ENCODE measurements at places on chromosomes 16 and 17.

- H3K36me3 ChIP-seq, result no peaks in the 10 kb centered on the region
- H3K4me3 ChIP-seq, result no peak overlapping the region
Observed at GRCh38 chr16:84788920-84789391, 30.8 kb upstream of the CRISPLD2 start.

- no peaks in the 10 kb centered on the region for H3K27me3 ChIP-seq
- DNase-seq, result no peak
- H3K4me1 ChIP-seq, result no peaks in the 10 kb centered on the region
- no peak overlapping the region for H3K27ac ChIP-seq
- no peaks in the 10 kb centered on the region for H3K36me3 ChIP-seq
- H3K4me3 ChIP-seq, result no peak overlapping the region
Observed at GRCh38 chr17:32102646-32103186, 39.6 kb upstream of the RHOT1 start.

DNA sequence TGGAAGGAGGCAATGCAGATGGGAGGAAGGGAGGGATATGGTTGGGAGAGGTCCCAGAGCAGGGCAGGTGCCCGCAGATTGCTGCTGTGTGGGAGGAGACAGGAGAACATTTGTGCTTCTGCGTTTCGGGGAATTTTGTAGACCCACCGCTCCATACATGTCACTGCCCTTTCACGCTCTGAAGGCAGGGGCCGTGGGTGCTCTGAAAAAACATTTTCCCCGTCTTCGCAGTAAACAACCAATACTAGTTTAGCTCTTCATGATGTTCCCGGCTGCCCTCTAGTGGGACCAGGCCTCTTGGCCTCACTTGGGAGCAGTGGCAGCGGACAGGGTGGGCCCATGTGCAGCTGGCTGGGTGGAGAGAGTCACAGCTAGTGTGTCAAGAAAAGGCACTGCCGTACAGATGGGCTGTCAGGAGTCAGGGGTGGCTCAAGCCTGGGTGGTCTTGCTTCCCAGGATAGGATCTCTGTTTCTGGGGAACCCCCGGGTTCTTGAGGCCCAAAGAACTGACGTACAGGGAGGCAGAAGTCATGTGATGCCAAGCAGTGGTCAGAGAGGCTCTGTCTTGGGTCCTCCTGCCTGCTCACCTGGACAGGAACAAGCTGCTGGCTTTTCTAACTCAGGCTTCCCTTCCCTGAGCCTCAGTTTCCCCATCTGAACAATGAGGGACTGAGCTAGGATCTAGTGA, 46.5 kb upstream of the CPNE2 start:
- no peak overlapping the region for H3K4me3 ChIP-seq
- H3K27ac ChIP-seq, result no peak overlapping the region
- no peak for DNase-seq
- peaks cover 8% of the 10 kb centered on the region for H3K36me3 ChIP-seq
- no peaks in the 10 kb centered on the region for H3K27me3 ChIP-seq

- no peak overlapping the region for H3K27ac ChIP-seq
- no peaks in the 10 kb centered on the region for H3K36me3 ChIP-seq
- no peak overlapping the region for H3K4me3 ChIP-seq
- no peak for DNase-seq
Observed at GRCh38 chr16:13148836-13149235, 247.4 kb downstream of the SHISA9 start.

GRCh38 chr16:80720804-80721371, 83.5 kb downstream of the CDYL2 start:
- H3K36me3 ChIP-seq, result no peaks in the 10 kb centered on the region
- DNase-seq, result no peak
- H3K4me3 ChIP-seq, result no peak overlapping the region
- H3K27ac ChIP-seq, result no peak overlapping the region
- H3K4me1 ChIP-seq, result no peaks in the 10 kb centered on the region

- no peak overlapping the region for H3K27ac ChIP-seq
- H3K4me1 ChIP-seq, result no peaks in the 10 kb centered on the region
- DNase-seq, result no peak
- H3K4me3 ChIP-seq, result no peak overlapping the region
- no peaks in the 10 kb centered on the region for H3K36me3 ChIP-seq
Observed at GRCh38 chr16:31052114-31052513, 18.8 kb downstream of the STX4 start.

GRCh38 chr17:12024327-12024726, 3.6 kb downstream of the MAP2K4 start:
- H3K27me3 ChIP-seq, result no peaks in the 10 kb centered on the region
- no peaks in the 10 kb centered on the region for H3K36me3 ChIP-seq
- no peak overlapping the region for H3K27ac ChIP-seq
- no peak overlapping the region for H3K4me3 ChIP-seq
- H3K4me1 ChIP-seq, result peaks cover 27% of the 10 kb centered on the region

- H3K4me1 ChIP-seq, result no peaks in the 10 kb centered on the region
- H3K4me3 ChIP-seq, result no peak overlapping the region
- DNase-seq, result no peak
Observed at GRCh38 chr17:44087319-44087718, 16.8 kb downstream of the G6PC3 start.

DNA sequence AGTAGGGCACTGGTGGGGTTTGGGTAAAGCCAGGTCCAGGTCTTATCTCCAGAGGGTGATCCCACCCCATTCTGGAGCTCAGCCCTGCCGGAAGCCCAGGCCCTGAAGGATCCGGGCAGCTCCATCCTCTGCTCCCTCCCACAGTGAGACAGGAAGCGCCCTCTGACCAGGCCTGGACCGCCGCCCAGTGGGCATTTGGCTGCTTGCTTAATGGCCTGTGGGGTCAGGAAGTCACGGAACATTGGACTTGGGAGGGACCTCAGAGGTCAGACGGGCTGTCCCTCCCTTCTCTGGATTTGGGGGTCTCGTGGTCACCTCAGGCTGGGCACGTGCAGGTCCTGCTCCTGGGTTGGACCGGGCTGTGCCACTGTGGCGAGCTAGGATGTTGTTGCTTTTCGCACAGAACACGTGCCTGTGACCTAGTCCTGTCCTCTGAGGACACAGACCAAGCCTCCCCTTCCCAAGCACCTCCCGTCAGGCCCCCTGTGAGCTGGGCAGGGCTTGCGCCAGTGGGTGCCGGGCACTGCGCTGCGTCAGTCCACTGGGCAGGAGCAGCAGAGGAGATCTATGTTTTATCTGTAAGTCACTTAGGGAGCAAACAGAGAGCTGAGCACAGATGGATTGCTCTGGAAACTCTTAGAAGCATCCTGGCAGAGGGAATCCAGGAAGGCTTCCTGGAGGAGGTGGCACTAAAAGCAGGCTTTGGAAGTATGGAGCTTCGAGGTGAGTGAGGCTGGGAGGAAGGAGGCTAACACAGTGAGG, 49.4 kb upstream of the GSE1 start:
- peak; percentile 91 for DNase-seq
- H3K27me3 ChIP-seq, result no peaks in the 10 kb centered on the region
- no peaks in the 10 kb centered on the region for H3K36me3 ChIP-seq

DNA sequence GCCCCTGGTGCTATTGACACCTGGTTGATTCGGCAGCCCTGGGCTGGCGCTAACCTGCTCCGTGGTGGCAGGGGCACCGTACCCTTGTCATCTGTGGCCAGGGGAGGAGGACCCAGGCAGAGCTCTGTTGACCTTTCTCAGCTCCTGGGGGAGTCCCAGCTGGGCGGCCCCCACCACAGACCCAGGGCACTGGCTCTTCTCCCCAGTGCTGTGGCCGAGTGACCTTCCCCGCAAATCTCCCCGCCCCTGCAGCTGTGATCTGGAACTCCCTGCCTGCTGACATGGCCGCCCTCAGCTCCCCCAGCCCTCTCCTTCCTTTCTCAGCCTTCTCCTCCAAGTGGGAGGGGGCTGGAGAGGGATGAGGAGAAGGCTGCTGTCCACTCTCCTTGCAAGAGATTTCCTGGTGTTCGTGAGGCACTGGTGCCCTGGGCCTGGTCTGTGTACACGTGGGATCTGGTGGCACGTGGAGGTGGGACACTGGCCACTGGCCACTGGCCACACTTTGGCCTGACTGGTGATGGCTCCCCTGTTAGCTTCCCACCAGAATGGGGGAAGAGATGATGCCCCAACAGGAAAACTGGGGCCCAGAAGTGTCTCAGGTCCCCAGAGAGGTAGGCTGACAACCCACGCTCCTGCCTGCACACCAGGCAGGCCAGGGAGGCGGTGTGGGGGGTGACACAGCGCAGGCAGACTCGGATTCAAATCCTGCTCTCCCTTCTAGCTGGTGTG, 8.2 kb downstream of the FMNL1 start:
- no peaks in the 10 kb centered on the region for H3K27me3 ChIP-seq
- peak overlapping the region; percentile 81 for H3K27ac ChIP-seq
- H3K4me1 ChIP-seq, result peaks cover 39% of the 10 kb centered on the region
- H3K4me3 ChIP-seq, result no peak overlapping the region
- H3K36me3 ChIP-seq, result peaks cover 6% of the 10 kb centered on the region

- H3K4me3 ChIP-seq, result no peak overlapping the region
- H3K27ac ChIP-seq, result no peak overlapping the region
- no peak for DNase-seq
- H3K27me3 ChIP-seq, result no peaks in the 10 kb centered on the region
- H3K4me1 ChIP-seq, result no peaks in the 10 kb centered on the region
- no peaks in the 10 kb centered on the region for H3K36me3 ChIP-seq
Observed at GRCh38 chr17:41002814-41003213, 3.1 kb upstream of the KRTAP3-2 start.

- H3K27ac ChIP-seq, result no peak overlapping the region
- H3K4me3 ChIP-seq, result no peak overlapping the region
- no peaks in the 10 kb centered on the region for H3K36me3 ChIP-seq
- H3K27me3 ChIP-seq, result no peaks in the 10 kb centered on the region
- DNase-seq, result no peak
Observed at GRCh38 chr16:7318686-7319085, 14.0 kb upstream of the RBFOX1 start.

DNA sequence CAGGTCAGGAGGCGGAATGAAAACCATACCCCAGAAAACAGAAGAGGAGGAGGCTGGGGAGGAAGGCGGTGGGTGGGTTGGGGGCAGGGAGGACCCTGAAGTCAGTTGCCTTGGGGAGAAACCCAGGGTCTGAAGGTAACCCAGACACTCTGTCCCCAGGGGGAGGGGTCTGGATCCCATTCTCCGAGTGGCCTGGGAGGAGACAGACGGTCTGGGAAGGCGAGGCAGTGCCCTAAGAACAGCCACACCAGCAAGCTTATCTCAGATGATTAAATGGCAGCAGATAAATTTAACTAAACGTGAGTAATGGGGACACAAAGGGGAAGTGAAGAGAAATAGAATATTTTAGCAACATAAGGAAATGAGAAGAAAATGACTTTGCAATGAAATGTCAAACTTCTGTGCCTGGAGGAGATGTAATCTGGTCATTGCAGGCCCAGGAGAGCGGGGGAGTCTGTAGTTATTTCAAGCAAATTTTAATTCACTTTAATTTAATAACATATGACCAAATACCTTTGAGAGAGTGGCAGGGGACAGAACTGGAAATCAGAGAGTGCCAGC, 21.4 kb upstream of the ZFP90 start:
- H3K27me3 ChIP-seq, result no peaks in the 10 kb centered on the region
- no peak overlapping the region for H3K27ac ChIP-seq
- no peaks in the 10 kb centered on the region for H3K36me3 ChIP-seq
- no peaks in the 10 kb centered on the region for H3K4me1 ChIP-seq
- no peak for DNase-seq

- H3K4me3 ChIP-seq, result no peak overlapping the region
- no peaks in the 10 kb centered on the region for H3K4me1 ChIP-seq
- H3K27me3 ChIP-seq, result peaks cover 16% of the 10 kb centered on the region
- DNase-seq, result no peak
Observed at GRCh38 chr16:86961171-86961601, 356.0 kb downstream of the C16orf95 start.

DNA sequence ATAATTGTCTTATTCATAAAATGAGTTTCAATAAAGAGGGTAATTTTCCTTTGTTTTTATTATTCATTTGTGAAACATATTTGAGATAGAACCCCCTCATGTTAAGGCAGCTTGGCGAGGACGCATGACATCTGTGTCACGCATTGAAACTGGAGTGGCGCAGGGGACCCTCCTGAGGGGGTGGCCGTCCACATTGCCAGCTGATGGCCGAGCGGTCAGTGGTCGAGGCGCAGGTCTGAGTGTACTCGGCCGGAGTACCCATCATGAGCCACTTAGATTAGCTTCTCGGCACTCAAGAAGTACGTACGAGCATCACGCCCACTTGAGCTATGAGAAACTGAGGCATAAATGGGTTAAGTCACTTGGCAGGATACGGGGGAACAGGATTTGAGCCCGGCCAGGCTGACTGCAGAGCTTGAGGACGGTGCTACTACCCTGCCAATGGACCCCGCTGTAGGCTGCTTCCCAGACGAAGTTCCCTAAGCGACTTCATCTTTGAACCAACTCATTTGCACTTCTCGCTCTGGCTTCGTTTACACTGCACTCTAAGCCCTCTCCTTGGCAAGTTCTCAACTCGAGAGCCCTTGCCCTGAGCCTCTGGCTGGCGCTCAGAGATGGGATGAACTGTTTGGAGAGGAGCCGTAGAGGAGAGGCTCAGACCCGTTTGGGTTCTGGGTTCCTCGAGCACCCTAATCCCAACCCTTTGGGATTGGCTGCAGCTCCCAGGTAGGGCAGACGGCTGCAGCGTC, 91.8 kb downstream of the SDK2 start:
- no peak for DNase-seq
- no peaks in the 10 kb centered on the region for H3K4me1 ChIP-seq
- no peaks in the 10 kb centered on the region for H3K36me3 ChIP-seq
- no peak overlapping the region for H3K27ac ChIP-seq
- no peak overlapping the region for H3K4me3 ChIP-seq

GRCh38 chr17:57945996-57946797, 9.0 kb downstream of the CUEDC1 start:
- H3K4me1 ChIP-seq, result peaks cover 66% of the 10 kb centered on the region
- no peak for DNase-seq
- H3K4me3 ChIP-seq, result peak overlapping the region; percentile 43
- peak overlapping the region; percentile 80 for H3K27ac ChIP-seq
- H3K27me3 ChIP-seq, result no peaks in the 10 kb centered on the region
- H3K36me3 ChIP-seq, result no peaks in the 10 kb centered on the region

- peaks cover 64% of the 10 kb centered on the region for H3K4me1 ChIP-seq
- no peak overlapping the region for H3K4me3 ChIP-seq
- no peaks in the 10 kb centered on the region for H3K27me3 ChIP-seq
- H3K36me3 ChIP-seq, result no peaks in the 10 kb centered on the region
- peak overlapping the region; percentile 9 for H3K27ac ChIP-seq
Observed at GRCh38 chr17:78715876-78716275, 66.2 kb downstream of the CYTH1 start.

GRCh38 chr16:24541233-24541933, 2.0 kb downstream of the RBBP6 start:
- H3K4me1 ChIP-seq, result peaks cover 38% of the 10 kb centered on the region
- H3K36me3 ChIP-seq, result peaks cover 8% of the 10 kb centered on the region
- peak overlapping the region; percentile 100 for H3K27ac ChIP-seq
- H3K27me3 ChIP-seq, result no peaks in the 10 kb centered on the region

DNA sequence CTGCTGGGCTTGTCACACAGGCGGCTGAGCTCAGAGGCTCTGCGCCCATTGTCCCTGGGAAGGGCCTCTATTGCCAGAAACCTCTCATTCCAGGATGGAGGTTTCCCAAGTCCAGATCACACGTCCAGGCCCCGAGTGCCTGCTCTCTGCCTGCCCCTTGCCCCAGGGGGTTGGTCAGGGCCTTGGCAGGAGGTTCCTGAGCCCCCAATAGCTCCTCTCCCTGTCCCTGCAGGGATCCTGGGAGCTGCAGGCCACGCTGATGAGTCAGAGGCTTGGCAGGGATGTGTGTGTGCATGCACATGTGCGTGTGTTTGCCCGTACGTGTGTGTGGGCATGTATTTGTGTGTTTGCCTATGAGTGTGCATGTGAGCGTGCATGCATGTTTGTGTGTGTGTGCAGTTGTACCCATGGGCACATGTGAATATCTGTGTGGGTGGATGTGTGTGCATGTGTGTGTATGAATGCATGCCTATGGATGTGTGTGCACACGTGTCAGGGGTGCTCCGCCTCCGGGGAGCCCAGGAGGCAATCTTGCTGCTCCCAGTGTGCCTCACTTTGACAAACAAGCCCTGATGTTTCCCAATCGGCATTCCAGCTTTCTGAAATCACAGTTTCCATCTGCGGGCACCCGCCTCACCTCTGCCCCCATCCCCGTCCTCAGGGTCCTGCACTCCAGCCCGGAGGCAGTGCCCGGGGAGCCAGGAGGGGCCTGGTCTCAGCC, 98.4 kb upstream of the GSE1 start:
- H3K27ac ChIP-seq, result peak overlapping the region; percentile 85
- peaks cover 23% of the 10 kb centered on the region for H3K4me1 ChIP-seq
- no peaks in the 10 kb centered on the region for H3K27me3 ChIP-seq
- no peaks in the 10 kb centered on the region for H3K36me3 ChIP-seq

All from upper lobe of right lung (tissue), 1 donor.